Fibroblast of the aortic adventitia (primary cell): ENCODE measurements at places on chromosomes 7 and 10. TPM values are rescaled to one million over a fixed set of nuclear protein-coding genes. Genes with fewer than 3 reads are reported as not detected.

GRCh38 chr7:105448181-105448580 lies 59.5 kb upstream of the SRPK2 start:
- no peak for DNase-seq

DNA sequence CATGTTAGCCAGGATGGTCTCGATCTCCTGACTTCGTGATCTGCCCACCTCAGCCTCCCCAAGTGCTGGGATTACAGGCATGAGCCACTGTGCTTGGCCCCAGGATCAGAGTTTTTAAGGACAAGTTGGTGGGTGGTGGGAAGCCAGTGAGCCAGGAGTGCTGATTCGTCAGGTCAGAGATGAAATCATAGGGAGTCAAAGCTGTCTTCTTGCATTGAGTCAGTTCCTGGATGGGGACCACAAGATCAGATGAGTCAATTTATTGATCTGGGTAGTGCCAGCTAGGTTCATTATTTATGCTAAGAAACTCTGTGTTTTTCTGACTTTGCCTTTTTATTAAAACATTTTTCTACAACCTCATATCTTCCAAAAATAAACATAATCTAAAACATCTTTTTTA lies 423.8 kb downstream of the ARL4A start:
- DNase-seq, result peak; percentile 9

DNA sequence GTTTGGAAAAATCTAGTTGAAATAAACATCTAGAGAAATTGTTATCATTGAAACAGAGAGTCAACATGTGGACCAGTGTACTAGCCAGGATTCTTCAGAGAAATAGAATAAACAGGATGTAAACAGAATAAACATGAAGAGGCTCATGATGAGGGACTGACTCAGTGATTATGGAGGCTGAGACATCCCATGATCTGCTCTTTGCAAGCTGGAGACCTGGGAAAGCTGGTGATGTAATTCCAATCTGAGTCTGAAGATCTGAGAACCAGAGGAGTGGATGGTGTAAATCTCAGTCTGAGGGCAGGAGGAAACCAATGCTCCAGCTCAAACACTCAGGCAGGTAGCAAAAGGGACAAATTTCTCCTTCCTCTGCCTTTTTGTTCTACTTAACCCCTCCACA lies 62.9 kb upstream of the FAM180A start:
- DNase-seq, result no peak

- DNase-seq, result no peak
Measured at GRCh38 chr7:45590679-45591057, 16.5 kb downstream of the ADCY1 start.

DNA sequence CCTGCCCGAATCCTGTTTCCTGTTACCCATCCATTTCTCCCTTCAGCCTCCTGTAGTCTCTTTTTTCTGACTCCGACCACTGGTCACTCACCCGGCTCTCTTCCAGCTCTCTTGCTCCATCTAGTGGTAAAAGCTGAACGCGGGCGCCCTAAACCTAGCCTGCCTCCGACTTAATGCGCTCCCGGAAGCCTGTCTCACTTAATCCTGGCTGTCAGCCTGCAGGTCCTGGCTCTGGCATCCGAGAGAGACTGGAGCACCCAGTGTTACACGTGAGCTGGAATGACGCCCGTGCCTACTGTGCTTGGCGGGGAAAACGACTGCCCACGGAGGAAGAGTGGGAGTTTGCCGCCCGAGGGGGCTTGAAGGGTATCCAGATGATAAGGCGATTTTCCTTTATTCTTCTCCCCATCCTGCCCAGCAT lies 10.3 kb downstream of the SUMF2 start:
- peak; percentile 86 for DNase-seq

DNA sequence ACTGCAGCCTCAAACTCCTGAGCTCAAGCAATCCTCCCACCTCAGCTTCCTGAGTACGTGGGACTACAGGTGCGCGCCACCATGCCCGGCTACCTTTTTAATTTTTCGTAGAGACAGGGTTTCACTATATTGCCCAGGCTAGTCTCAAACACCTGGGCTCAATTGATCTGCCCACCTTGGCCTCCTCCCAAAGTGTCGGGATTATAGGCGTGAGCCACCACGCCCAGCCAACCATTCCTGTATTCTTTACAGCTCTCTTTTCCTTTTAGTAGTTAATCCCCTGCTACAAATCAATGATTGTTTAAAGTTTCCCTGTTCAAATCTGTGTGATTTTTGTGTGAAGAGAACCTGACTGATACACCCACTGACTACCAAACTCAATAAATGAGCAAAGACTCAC lies 75.4 kb upstream of the SVIL start:
- no peak for DNase-seq

DNA sequence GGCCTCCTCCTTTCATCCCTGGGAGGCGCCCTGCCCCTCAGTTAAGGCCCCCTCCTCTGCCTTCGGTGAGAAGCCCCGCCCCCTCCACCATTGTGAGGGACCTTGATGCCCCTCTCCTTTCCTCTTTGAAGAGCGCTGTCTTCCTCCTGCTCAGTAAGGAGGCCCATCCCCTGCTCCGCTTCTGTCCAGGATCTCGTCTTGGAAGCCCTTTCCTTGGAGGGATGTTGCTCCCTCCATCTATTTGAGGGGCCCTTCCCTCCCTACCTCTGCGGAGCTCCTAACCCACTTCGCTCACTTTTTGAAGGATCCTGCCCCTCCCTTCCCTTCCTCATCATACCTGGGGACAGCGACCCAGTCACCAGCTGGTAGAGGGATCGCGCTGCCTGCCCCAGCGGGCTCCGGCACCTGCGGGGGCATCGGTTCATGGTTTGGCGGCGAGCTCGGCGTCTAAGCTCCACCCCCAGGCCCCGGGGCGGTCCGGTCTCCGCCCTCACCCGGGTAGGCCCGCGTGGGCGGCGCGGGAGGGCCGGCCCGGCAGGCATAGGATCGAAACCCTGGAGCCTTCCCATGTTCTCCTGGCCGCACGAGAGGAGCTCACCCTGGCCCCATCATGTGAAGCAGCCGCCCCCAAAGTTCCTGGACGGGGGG lies 4.1 kb downstream of the KCNIP2 start:
- DNase-seq, result no peak

DNA sequence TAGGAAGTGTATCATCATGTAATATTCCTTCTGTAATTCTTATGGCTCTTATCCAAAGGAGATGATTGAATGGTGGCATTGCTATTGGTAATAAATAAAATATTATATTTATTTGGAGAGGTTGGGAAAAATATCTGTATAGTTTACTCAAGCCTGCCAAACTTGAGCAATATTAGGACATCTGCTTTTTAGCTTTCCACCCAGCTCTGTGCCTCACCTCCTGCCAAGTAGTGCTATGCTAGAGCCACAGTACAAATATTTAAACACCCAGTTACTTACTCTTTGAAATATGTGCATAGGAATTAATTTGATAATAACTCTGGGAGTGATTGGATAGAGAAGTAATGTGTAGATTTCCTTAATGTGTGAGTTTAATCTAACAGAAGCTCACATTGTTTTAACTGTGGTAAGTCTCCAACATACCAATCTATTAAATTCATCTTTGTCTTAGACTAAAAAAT lies 129.2 kb downstream of the BBS9 start:
- peak; percentile 50 for DNase-seq

DNA sequence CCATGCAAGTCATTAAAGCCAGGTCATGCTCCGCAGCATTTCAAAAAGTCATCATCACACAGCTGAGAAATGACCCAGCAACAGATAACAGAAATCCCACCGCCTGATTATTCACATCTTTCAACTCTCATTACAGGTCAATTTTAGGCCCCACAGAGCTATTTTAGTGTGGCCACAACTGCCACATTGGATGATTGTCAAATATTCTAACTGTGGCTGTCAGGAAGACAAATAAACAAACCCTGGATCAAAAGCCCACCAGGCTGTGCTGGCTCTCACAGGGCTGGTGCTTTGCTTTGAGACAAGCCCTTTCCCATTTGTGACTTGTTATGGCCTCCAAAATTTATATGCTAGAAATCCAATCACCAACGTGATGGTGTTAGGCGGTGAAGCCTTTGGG lies 117.6 kb upstream of the CDC14C start:
- no peak for DNase-seq

DNA sequence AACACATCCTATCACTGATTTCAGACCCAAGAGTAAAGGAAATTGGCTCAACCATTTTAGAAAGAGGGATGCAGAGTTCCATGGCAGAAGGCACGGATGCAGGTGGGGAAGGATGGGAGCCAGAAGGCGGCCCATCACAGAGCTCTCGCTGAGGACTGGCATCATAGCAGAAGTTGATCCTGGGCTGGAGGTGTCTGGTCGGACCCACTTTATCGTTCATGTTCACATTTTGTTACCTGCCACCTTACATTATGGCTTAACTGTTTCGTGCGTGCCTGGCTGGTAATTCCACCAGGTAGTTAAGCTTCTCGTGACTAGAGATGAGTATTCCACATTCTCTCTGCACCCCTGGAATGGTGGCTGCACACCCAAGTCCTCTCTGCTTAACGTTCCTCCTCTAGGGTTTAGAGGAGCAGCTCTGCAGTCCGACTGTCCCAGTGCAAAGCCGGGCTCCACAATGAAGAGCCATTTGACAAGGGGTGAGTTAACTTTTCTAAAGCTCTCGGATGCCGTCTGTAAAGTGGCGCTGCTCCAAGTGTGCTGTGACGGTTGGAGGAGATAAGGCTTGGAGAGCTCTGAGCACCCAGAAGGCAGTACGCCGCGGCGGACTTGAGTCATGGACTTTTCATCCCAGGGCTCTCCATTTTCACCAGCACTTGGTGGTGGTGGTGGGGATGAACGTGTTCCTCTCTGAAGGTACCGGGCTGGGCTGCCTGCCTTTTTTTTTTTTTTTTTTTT lies 157.1 kb upstream of the SHH start:
- DNase-seq, result no peak

Gene GDF10
- 11.1 TPM in 1 of 2 replicates, not detected in the other for total RNA-seq

Gene OR2A12
- not detected in 2 replicates for total RNA-seq

Gene SPAM1
- not detected in 2 replicates for total RNA-seq

Gene MOGAT3
- not detected in 2 replicates for total RNA-seq
